ENCODE measurements at places on chromosomes 2 and 18.

GRCh38 chr2:60405271-60405919, 148.1 kb downstream of the BCL11A start:
- DNase-seq, result no peak

DNA sequence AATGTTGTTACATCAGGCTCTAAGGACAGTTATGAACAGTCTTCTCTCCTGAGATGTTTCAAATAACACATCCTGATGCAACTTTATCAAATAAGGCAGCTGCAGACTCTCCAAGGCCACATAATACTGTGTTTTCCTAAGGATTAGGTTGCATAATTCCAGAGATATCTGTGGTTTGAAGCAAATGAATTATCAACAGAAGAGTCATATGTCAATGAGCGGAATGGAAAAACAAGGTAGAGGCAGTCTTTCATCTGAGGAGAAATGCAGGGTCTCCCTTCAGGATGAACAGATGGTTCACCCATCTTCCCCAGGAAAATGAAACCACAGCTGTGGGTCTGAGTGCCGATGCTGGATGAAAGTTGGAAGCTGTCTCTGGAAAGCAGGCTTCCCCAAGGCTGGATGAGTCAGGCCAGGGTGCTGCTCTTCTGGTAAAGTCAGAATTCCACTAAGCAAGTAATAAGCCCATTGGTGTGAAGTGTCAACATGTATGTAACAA, 22.2 kb downstream of the LYG1 start:
- DNase-seq, result no peak

DNA sequence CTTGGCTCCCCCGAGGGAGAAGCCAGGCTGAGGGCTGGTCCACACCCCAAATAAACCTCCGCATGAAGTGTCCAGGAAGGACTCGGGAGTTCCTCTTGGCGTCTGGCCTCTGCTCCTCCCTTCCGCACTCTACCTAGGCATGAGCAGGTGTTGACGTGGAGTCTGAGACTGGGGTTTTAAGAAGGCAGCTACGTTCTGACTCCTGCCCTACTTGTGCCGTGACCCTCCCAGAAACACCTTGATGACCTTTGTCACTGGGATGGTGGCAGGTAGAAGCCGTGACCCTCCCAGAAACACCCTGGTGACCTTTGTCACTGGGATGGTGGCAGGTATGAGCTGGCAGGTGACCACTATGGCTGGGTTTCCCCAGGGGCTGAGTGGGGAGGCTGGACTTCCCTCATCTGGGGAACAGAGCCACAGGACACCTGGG, 54.8 kb downstream of the HS6ST1 start:
- no peak for DNase-seq

DNA sequence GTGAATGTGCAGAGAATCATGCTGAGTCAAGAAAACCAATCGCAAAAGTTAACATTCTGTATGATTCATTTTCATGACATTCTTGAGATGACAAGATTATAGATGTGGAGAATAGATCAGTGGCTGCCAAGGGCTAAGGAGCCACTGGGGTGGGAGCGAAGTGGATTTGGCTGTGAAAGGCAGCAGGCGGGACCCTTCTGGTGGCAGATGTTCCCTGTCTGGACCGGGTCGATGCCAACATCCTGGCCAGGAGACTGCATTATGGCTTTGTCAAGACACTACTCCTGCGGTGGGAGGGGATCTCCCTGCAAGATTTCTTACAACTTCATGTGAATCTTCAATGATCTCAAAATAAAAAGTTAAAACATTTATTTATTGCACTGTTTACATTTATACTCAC, 427.9 kb downstream of the GALR1 start:
- no peak for DNase-seq

- DNase-seq, result no peak
Measured at GRCh38 chr2:42077343-42077742, 29.5 kb downstream of the PKDCC start.

DNA sequence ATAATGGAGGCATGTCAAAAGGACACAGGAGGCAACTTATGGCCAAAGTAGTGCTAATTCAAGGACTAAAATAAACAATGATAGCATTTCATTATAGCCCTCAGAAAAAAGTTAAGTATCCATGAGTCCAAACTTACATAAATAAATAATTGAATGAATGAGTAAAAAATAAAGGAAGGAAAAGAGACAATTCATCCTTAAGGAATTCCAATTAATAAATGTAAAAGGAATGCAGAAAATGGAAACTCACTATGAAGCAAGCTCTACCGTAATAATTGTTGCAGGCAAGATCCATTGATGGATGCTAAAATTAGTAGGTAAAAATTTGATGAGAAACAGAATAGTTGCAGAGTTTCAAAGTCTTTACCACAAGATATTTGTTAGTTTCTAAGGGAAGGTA, 88.2 kb upstream of the RAPGEF4 start:
- no peak for DNase-seq

DNA sequence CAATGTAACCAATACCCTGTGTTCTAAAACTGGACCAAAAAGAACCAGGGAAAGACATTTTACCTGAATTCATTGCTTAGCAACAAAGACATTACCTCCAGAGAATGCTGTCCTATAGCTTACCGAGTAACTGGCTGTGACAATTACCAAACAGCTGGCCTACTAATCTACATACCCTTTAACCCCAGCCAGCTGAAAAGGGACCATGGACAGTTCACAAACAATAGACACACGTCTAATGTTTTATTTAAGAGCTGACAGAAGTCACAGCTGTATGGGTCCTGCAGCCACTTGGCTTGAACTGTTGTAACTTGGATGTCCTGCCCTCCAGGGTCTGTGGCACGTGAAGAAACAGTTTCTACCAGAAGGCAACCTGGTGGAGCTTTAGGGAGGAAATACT, 130.1 kb upstream of the EFEMP1 start:
- DNase-seq, result no peak

DNA sequence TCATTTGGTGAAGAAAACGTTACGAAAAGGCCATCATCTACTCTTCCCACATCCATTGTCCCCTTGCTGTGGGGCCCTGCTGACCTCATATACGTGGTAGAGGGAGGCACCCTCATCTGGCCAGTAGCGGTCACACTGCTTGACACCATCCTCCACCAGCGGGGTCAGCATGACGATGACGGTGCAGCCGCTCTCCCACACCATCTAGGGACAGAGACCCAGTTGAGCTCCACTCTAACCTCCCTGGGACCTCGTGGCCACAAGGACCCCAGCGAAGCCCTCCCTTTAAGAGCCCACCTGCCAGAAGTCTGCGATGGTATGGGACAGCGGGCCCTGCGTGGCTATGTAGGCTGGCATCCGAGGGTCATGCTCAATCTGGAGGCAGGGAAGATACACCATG, 13.1 kb downstream of the PTPRN start:
- no peak for DNase-seq

GRCh38 chr2:78330193-78330592, 695.3 kb upstream of the REG3G start:
- no peak for DNase-seq

- DNase-seq, result no peak
Measured at GRCh38 chr2:168740360-168740759, 62.1 kb upstream of the NOSTRIN start.

GRCh38 chr2:218882461-218882816, 1.8 kb downstream of the WNT10A start:
- no peak for DNase-seq

DNA sequence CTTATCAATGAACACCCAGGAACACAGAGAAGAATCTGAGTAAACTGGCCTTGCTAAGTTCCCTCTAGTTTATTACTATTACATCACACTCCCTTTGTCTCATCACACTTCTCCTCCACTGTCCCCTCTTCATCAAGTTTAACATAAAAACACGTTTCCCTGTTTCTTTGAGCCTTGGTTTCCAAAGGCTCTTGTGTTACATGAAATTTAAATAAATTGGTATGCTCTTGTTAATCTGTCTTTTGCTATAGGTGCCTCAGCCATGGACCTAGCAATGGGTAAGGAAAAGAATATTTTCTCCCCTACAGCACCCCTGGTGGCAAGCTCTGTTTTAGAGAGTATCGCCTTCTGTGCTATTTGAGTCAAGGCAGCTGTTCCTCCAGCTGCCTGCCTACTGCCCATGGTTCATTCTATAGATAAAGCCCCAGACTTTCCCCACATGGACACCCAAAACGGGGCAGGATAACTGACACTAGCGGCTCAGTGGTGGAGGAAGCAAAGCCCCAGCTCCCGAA, 31.8 kb downstream of the TGIF1 start:
- no peak for DNase-seq

DNA sequence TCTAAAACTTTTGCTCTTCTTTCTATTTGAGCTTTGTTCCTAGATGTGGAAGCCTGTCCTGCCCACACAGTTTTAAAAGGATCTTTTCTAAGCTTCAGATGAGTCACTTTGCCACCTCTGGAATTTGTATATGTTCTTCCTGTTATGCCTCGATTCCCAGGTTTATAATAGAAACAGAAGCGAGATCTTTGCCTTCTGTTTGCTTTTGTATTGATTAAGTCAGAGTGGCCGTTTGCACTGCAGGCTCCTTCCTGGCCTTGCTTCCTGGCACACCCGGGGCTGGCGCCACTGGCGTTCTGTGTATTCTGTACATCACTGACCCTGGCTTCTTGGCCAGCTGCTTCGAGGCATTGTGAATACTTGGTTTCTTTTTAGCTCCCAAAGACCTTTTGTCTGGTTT, 91.8 kb downstream of the MTCL1 start:
- no peak for DNase-seq

DNA sequence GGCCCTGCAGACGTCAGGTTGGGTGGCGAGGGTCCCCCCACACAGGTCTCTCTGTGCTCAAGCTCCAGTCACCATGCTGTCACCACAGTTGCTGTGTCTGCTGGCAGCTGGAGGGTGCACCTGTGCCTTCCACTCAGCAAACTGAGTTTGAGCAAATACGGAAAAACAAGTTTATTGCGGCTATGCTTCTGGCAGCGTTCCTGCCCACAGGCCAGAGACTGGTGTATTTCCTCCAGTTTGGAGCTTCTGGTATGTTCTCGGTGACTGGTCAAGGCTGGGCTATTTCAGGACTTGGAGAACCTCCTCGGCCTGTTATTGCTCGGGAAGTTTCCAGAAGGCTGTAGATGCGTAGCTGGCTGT, 132.6 kb downstream of the SEPTIN10 start:
- DNase-seq, result no peak

DNA sequence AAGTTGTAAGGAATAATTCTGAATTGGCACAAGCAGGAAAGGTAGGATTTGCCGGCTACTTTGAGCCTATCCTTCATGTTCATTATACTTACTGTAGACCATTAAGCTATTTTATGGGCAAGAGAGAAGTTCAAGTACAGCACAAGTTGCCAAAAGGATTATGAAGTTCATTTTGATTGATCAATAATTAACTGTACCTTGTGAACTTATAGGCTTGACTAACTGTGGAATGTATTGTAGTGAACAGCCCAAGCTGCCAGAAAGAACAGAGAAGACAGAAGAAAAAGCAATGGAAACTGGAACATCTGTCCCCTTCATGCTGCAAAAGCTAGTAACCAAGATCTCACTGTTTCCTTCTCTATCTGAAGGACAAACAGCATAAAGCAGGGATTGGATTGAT, 810.1 kb upstream of the ZEB2 start:
- DNase-seq, result no peak

Measured in stimulated activated CD4-positive, alpha-beta T cell treated with anti-CD3 and anti-CD28 coated beads, Interleukin-15, amount 100 ng/mL, for 48 hours (primary cell).